ENCODE measurements at places on chromosomes 7 and 10. TPM values are rescaled to one million over a fixed set of nuclear protein-coding genes. Genes with fewer than 3 reads are reported as not detected.

The BAMBI gene
- 0.67 TPM for total RNA-seq

GRCh38 chr10:71269301-71270288 is 49.5 kb upstream of the SLC29A3 start:
- DNase-seq: peak; percentile 43

GRCh38 chr10:29734962-29735627 is 100.3 kb upstream of the SVIL start:
- DNase-seq: peak; percentile 71

GRCh38 chr10:61749291-61749690 is 86.6 kb downstream of the CABCOCO1 start:
- no peak for DNase-seq

DNA sequence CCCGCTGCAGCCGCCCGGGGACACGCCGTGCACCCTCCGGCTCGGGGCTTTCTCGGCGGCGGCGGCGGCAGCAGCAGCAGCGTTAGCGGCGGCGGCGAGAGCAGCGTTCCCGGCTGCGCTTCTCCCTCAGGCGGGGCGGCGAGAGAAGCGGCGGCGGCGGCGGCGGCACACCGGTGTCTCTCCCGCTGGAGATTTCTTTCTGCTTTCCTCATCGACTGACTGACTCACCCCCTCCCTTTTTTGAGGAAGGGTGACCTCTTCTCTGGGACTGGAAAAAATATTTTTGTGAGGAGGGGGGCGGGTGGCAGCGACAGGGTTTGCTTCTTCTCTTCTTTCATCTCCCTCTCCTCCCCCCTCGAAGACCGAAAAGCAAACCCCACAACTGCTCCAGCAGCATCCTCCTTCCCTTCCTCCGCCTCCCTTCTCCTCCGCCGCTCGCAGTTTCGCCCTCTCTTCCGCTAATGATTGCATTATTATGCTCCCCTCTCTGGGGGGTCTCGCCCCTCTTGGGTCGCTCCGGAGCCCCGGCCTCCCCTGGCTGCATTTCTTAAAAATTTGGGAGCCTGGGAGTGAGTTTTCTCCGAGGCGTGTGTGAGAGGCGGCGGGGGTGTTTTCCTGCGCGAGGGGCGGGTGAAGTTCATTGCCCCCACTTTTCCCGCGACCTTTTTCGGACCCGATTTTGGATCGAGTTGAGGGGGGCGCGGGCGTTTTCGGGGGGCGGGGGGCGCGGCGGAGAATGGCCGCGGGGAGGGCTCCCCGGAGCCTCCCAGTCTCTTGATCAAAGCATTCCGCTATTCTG is 411 bp downstream of the AUTS2 start:
- DNase-seq: no peak

The TMEM270 gene
- not detected for total RNA-seq

The NUTM2A gene
- 5.5 TPM for total RNA-seq

Measured in thyroid gland (tissue), 4 donors.